Sigmoid colon (tissue), 7 donors: ENCODE measurements at places on chromosomes 11 and 22. TPM values are rescaled to one million over a fixed set of nuclear protein-coding genes. Genes with fewer than 3 reads are reported as not detected.

Gene SLC25A18
- 7.3 TPM for total RNA-seq

Gene SORL1
- total RNA-seq: 12.2 TPM

Gene IFITM1
- 82.4 TPM for total RNA-seq

Gene POTEH
- 0.33 TPM for total RNA-seq

Gene OR51B5
- not detected for total RNA-seq

Gene SLC22A8
- total RNA-seq: not detected

Gene DMC1
- total RNA-seq: 2.2 TPM

Gene NLRP14
- total RNA-seq: not detected

Gene KREMEN1
- 6.1 TPM for total RNA-seq

Gene APOL4
- total RNA-seq: 1.2 TPM

- H3K27ac ChIP-seq: no peak overlapping the region
- no peak for DNase-seq
- H3K27me3 ChIP-seq: peaks cover 35% of the 10 kb centered on the region
- no peaks in the 10 kb centered on the region for H3K36me3 ChIP-seq
Observed at GRCh38 chr11:68651208-68651984, 32.9 kb upstream of the GAL start.

GRCh38 chr11:59802639-59803176, 7.9 kb downstream of the MRPL16 start:
- H3K4me1 ChIP-seq: no peaks in the 10 kb centered on the region
- no peaks in the 10 kb centered on the region for H3K27me3 ChIP-seq
- peaks cover 11% of the 10 kb centered on the region for H3K36me3 ChIP-seq
- no peak for DNase-seq
- H3K4me3 ChIP-seq: no peak overlapping the region

DNA sequence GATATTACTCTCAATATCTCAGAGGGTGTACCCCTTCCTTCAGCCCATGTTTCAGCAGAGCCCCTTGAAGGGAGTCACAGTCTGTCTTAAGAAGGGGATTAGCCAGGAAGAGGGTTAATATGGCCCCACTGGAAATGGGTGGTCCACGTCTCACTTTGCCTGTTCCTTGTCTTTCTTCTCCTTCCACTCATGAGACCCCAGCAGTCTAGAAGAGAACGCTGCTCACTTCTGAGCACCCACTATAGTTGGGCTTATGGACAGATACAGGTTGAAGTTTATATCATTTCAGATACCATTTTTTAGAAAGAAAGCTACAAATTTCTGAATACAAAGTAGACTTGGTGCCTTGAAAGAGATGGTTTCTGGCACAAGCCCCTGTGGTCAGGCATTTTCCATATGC, 139.3 kb upstream of the API5 start:
- H3K36me3 ChIP-seq: no peaks in the 10 kb centered on the region
- H3K4me3 ChIP-seq: no peak overlapping the region
- DNase-seq: no peak
- H3K27me3 ChIP-seq: no peaks in the 10 kb centered on the region
- H3K27ac ChIP-seq: no peak overlapping the region
- no peaks in the 10 kb centered on the region for H3K4me1 ChIP-seq

DNA sequence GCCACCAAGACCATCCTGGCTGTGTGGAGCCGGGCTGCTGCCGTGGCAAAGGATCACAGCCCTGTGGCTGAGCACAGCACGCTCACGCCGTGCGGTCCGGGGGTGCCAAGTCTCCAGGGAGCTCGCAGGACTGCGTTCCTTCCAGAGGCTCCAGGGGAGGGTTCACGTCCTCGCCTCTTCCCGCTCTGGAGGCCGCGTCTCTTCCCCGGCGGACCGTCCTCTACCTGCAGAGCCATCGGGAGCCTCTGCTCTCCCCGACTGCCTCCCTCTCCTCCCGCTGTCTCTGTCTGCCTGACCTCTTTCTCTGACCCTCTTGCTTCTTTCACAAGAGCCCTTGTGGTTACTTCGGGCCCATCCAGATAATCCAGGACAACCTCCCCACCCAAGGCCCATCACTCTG, 11.4 kb upstream of the MUC5AC start:
- H3K36me3 ChIP-seq: no peaks in the 10 kb centered on the region
- no peak overlapping the region for H3K4me3 ChIP-seq
- H3K27me3 ChIP-seq: peaks cover 6% of the 10 kb centered on the region
- peak; percentile 47 for DNase-seq
- no peaks in the 10 kb centered on the region for H3K4me1 ChIP-seq

DNA sequence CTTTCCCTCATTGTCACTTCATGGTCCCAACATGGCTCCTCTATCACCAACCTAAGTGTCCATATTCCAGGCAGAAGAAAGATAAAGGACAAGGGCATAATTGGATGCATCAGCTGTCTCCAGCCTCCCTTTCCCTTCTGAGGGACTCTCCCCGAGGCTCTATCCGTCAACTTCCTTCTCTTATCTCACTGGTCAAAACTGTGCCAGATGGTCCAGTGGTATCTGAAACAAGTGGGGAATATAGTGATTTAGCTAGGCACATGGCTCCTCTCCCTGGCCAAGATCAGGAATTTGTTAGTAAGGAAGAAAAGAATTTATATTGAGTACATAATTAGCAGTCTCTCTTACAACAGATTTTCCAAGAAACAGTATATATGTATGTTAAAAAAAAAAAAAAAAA, 12.6 kb upstream of the SPON1 start:
- no peak overlapping the region for H3K27ac ChIP-seq
- H3K4me3 ChIP-seq: no peak overlapping the region
- no peaks in the 10 kb centered on the region for H3K27me3 ChIP-seq
- H3K4me1 ChIP-seq: no peaks in the 10 kb centered on the region
- no peaks in the 10 kb centered on the region for H3K36me3 ChIP-seq

GRCh38 chr11:11396301-11397035, 43.4 kb upstream of the CSNK2A3 start:
- no peak overlapping the region for H3K4me3 ChIP-seq
- no peaks in the 10 kb centered on the region for H3K27me3 ChIP-seq
- H3K36me3 ChIP-seq: no peaks in the 10 kb centered on the region

GRCh38 chr22:49177666-49178065, 650.0 kb downstream of the BRD1 start:
- no peaks in the 10 kb centered on the region for H3K36me3 ChIP-seq
- H3K4me3 ChIP-seq: no peak overlapping the region
- no peaks in the 10 kb centered on the region for H3K4me1 ChIP-seq
- no peaks in the 10 kb centered on the region for H3K27me3 ChIP-seq

- DNase-seq: peak; percentile 14
- no peak overlapping the region for H3K27ac ChIP-seq
- H3K36me3 ChIP-seq: no peaks in the 10 kb centered on the region
Observed at GRCh38 chr22:49545606-49546005, 282.1 kb downstream of the BRD1 start.

DNA sequence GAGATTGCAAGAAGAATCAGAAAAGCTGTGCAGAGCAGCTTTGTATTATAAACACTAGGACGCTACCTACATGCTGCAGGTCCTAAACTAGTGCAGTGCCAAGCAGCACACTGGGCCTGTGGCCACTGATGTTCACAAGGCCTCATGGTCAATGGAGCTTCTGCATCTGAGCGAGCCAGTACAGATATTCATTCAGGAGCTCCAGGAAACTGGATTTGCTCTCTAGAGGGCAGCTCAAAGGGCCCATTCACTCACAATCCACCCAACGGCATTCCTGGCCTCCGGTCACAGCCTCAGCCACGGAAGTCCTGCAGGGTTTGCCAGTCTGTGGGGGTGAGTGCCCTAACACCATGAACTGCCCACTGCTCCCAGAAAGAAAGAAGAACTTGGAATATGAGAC, 5.8 kb upstream of the TBC1D10A start:
- no peak overlapping the region for H3K27ac ChIP-seq
- H3K27me3 ChIP-seq: no peaks in the 10 kb centered on the region
- H3K4me3 ChIP-seq: no peak overlapping the region
- peaks cover under 1% of the 10 kb centered on the region for H3K4me1 ChIP-seq
- no peak for DNase-seq
- H3K36me3 ChIP-seq: peaks cover 59% of the 10 kb centered on the region

DNA sequence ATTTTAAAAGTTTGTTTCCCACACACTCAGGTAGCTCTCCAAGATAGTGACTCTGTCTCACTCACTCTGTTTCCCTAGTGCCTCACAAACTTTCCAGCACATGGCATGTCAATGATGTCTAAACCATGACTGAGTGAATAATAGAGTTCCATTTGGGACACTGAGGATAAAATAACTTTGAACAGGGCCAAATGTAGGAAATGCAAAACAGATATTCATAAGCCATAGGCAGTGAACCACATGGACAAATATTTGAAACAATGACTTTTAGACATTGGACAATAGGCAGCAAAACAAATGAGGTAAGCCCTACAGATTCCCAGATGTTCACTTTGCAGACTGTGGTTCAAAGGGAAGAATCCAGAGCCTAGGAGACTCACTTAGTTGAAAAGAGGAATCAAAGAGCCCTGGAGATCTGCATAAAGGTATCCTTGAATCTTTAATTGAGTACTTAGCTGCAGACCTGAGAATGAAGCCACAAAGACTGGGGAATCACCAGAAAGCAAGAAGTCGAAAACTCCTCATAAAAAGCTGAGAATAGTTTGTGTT, 173.3 kb downstream of the FAM76B start:
- DNase-seq: no peak
- no peaks in the 10 kb centered on the region for H3K4me1 ChIP-seq
- no peak overlapping the region for H3K4me3 ChIP-seq
- H3K27me3 ChIP-seq: no peaks in the 10 kb centered on the region
- no peak overlapping the region for H3K27ac ChIP-seq

GRCh38 chr11:2261436-2262230, 8.8 kb downstream of the ASCL2 start:
- peaks cover 17% of the 10 kb centered on the region for H3K27me3 ChIP-seq
- no peak overlapping the region for H3K4me3 ChIP-seq
- no peaks in the 10 kb centered on the region for H3K36me3 ChIP-seq
- no peaks in the 10 kb centered on the region for H3K4me1 ChIP-seq
- H3K27ac ChIP-seq: no peak overlapping the region
- no peak for DNase-seq

DNA sequence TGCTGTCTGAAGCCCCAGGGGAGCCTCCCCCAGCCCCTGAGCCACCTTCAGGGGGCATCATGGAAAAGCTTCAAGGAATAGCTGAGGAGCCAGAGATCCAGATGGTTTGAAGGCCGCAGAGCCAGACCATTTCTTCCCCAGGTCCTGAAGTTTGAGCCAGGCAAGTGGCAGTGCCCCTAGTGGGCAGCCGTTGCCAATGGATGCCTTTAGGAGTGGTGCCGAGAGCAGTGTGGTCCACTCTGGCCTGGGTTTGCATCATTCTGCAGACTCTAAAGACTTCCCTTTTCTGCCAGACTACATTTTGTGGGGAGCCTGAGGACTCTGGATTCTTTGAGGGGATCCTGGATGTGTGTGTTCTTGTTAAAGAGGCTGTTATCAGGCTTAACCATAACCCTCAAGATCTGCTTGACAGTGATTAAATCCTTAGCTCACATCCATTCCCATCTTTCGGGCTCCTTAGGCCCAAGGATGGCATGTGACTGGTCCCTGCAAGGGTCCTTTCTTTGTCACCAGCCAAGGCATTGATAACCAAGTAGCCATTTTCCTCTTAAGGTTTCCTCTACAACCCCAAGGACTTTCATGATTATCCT, 13.1 kb downstream of the HINFP start:
- peaks cover 46% of the 10 kb centered on the region for H3K36me3 ChIP-seq
- no peak overlapping the region for H3K27ac ChIP-seq
- no peaks in the 10 kb centered on the region for H3K27me3 ChIP-seq
- H3K4me3 ChIP-seq: no peak overlapping the region

DNA sequence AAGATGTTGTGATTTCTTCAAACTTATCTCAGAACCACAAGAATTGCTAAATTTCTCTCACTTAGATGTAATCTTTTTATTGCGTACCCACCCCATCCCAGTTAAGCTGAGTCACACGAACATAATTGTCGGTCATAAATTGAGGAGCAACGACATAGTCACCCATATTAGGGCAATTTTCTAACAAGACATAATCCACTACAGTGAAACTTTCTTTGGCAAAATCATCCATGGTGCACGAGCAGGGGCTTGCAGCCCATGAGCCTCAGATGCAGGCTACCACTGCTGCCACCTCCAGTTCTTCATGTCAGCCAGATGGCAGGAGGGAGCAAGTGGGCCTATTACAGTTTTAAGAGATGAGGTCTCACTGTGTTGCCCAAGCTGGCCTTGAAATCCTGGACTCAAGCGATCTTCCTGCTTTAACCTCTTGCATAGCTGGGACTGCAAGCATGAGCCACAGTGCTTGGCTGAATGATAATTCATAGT, 70.3 kb upstream of the GRK2 start:
- H3K27me3 ChIP-seq: no peaks in the 10 kb centered on the region
- no peak for DNase-seq
- no peak overlapping the region for H3K27ac ChIP-seq
- no peaks in the 10 kb centered on the region for H3K36me3 ChIP-seq
- no peaks in the 10 kb centered on the region for H3K4me1 ChIP-seq

DNA sequence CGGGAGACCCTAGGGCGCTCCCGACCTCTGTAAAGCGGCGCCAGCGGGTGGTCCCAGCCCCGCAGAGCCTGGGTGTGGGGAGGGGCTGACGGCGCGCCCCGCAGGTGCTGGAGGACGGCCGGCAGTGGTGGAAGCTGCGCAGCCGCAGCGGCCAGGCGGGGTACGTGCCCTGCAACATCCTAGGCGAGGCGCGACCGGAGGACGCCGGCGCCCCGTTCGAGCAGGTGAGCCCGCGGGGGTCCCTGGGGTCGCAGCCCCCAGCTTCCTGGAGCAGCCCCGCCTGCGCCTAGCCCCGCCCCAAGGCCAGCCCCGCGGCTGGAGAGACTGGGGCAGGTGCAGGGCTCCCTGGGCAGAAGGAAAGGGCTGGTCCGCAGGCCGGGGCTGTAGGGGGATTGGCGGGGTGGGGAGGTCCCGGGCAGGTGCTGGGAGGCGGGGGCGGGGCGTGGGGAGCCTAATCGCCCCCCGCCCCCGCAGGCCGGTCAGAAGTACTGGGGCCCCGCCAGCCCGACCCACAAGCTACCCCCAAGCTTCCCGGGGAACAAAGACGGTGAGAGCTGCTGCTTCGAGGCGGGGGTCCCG, 19.7 kb downstream of the EPS8L2 start:
- H3K4me3 ChIP-seq: peak overlapping the region; percentile 18
- no peaks in the 10 kb centered on the region for H3K36me3 ChIP-seq
- H3K27me3 ChIP-seq: peaks cover 73% of the 10 kb centered on the region
- no peak for DNase-seq

DNA sequence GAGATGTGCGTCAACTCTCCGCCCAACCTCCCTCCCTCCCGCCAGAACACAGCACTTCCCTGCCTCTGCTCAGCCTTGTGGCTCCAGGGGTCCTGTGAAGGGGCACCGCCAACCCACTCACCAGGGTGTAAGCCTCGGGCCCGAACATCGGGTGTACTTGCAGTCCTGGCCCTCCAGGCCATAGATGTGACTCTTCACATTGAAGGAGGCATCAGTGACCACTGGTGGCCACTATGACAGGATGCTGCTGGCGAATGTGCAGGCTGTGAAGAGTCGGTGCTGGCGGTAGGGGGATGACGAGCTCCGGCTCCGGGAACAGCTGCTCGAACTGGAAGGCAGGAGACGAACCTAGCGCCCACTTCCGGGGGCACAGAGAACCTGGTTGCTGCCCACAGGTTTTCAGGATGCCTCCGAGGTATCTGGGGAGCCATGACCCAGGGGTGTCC, 97.4 kb downstream of the MED15 start:
- DNase-seq: no peak
- H3K4me1 ChIP-seq: no peaks in the 10 kb centered on the region
- no peaks in the 10 kb centered on the region for H3K36me3 ChIP-seq
- no peaks in the 10 kb centered on the region for H3K27me3 ChIP-seq

- H3K36me3 ChIP-seq: no peaks in the 10 kb centered on the region
- peaks cover 12% of the 10 kb centered on the region for H3K4me1 ChIP-seq
- no peak overlapping the region for H3K4me3 ChIP-seq
- no peak overlapping the region for H3K27ac ChIP-seq
Observed at GRCh38 chr11:60791153-60791933, 6.2 kb downstream of the MS4A10 start.
